ENCODE measurements at places on chromosomes 6 and 20. TPM values are rescaled to one million over a fixed set of nuclear protein-coding genes. Genes with fewer than 3 reads are reported as not detected.

DNA sequence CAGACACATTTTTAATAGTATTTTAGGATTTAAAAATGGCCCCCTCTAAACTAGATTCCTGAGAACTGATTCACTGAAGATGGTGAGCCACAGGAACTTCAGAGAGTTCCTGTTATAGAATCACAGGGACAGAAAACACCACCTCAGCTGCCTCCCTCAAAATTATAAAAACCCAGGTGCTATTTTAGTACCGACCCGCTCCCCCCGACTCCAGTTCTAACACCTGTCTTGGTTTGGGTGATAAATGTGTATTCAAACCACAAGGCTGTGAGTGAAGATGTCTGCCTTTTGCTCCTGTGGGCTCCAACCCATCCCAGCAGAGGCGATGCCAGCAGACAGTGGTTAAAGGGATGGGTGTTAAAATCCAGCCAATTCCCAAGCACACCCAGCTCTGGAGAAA lies 127.4 kb upstream of the LY86 start:
- no peak for DNase-seq

GRCh38 chr6:105373481-105373880 lies 29.4 kb downstream of the PREP start:
- DNase-seq = no peak

Gene FAM217A
- total RNA-seq = not detected

- no peak for DNase-seq
Measured at GRCh38 chr6:167829513-167829912, 2.8 kb downstream of the AFDN start.

DNA sequence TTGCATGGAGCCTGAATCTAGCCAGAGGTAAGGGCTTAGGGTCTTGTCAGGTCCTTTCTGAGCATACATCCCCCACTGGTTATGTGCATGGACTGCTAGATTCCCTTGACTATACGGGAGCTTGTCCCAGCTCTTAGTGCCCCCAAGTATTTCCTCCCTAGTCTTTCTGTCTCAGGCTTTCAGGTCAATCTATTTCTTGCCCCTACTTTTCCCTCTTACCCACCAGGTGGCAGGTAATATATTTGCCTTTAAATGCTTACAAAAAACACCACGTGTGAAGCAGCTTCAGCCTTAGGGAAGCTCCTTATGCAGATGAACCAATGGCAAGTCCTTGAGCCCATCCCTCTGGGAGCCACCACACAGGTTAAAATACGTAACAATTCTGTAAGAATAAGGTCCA lies 454.2 kb downstream of the GRIK2 start:
- no peak for DNase-seq

Gene CLIC1
- 1,185 TPM for total RNA-seq

All from IMR-90 (cell line).